SW480 (cell line): ENCODE measurements at places on chromosomes 12 and 14.

DNA sequence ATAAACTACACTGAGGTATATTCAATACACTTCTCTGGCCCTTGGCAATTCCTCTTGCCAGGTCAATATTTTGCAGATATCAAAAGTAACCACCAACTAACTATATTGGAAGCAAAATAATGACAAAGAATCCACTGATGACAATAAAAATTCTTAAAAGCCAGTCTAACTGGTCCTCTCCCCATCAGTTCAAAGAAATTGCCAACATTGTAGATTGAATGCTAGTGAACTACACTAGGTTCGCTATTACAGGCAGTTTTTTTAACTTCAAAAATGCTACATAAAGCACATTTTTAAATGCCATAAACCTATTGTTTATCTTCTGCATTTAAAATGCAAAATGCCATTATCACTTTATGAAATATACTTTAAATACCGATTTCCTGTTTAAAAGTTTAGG, 4.0 kb downstream of the CDK17 start:
- no peak for DNase-seq

DNA sequence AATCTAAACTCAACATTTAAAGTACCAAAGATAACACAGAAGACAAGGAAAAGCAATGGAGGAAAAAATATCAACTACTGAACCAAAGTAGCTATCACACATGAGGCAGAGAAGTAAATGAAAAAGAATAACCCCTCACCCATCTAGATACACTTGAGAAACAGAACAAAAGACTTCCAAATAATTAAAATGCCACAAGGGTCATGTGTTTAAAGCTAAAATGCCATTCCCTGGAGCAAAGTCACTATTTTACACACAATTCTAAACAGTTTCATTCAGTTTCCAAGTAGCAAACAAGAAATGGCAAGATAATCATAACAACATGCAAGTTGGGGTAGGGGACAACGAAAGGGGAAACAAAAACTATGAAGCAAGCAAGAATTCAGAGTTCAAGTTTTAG, 12.0 kb downstream of the OSBPL8 start:
- no peak for DNase-seq

- DNase-seq, result no peak
Measured at GRCh38 chr14:68854421-68854820, 61.6 kb upstream of the ZFP36L1 start.

GRCh38 chr12:57109207-57110103, 1.7 kb downstream of the STAT6 start:
- DNase-seq, result no peak

DNA sequence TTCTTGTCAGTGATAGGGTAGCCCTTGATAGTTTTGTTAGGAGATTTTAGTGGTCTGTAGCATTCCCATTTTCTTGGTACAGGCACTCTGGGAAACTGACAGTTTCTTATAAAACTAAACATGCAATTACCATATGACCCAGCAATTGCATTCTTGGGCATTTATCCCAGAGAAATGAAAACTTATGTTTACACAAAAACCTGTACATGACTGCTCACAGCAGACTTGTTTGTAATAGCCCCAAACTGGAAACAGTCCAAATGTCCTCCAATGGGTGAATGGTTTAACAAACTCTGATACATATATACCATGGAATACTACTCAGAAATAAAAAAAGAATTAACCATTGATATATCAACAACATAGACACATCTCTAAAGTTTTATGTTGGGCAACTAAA, 75.5 kb downstream of the BORCS5 start:
- DNase-seq, result no peak

GRCh38 chr12:11769723-11770514, 120.4 kb downstream of the ETV6 start:
- DNase-seq, result no peak

GRCh38 chr14:78356391-78356790, 186.2 kb downstream of the NRXN3 start:
- no peak for DNase-seq

- DNase-seq, result no peak
Measured at GRCh38 chr12:29545102-29545467, 47.6 kb upstream of the OVCH1 start.

DNA sequence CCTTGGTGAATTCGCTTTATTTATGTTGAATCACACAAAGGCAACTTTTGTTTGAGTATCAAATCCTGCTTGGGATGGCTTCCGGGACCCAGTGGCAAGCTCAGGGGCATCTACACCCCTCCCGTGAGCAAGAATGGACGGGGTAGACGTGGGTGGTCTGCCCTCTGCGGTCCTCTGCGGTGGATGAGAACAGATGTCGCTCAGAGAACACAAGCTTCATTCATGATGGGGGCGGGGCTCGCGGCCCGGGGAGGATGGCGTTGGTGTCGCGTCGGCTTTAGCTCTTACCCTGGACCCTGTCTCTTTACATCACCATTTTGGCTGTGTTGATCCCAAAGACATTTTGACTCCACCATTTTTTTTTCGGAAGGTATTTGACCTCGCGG, 158.5 kb upstream of the RTL1 start:
- no peak for DNase-seq

DNA sequence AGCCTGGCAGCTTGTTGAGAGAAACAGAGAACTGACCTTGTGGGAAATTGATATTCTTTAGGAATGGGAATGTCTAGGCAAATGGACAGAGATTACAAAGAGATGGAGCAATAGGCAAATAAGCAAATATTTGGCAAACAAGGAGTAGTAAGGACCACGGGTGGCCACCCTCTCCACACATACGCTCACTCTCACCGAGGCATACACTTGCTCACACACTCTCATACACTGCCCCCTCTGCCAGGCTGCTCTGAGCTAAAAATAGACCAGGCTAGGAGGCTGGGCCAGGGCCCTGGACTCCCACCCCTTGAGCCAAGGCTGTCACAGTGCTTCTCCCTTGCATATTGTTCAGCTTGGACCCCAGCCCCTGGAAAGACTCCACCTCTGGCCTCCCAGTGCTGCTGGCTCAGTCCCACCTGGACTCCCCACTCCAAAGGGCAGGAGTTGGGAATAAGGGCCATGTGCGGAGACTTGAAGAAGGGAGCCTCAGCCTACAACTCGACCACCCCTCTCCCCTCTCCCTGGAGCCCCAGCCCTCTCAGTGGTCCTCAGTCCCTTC, 1.1 kb downstream of the PPP1R1A start:
- no peak for DNase-seq

DNA sequence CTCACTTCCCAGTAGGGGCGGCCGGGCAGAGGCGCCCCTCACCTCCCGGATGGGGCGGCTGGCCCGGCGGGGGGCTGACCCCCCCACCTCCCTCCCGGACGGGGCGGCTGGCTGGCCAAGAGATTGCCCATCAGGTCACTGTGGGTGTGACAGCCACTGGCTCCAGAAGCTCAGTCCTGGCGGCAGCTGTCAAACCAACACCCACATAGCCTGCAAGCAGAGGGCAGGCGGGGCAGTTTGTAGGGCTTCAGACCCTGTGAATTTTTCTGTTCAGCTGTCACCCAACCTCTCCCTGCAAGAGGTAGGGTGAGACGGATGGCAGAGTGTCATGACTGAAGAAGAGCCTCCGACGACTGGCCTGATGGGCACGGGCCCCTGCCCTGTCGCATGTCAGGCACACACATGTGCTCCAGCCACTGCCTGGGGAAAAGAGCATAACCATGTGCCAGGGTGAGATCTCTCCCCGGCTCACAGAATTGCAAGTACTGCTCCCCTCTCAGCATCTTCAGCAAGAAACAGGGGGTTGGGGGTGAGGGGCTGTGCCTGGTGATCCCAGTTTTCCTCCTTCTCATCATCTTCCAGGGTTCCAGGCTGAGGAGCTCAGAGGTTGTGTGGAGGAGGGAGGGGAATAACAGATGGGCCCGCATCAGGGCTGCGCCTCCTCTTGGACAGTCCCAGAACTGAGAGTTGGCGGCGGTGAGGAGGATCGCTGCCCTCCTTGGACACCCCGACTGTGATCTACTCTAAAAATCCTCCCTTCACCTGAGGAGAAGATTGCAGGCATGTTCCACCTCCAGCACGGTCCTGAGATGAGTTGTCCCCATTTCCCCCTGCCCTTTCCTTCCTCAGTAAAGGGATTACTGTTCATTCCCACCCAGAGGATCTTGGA, 11.2 kb upstream of the PRPH start:
- DNase-seq, result no peak

- no peak for DNase-seq
Measured at GRCh38 chr12:92210071-92210470, 64.4 kb upstream of the BTG1 start.

- no peak for DNase-seq
Measured at GRCh38 chr12:62191491-62192179, 68.6 kb upstream of the USP15 start.

GRCh38 chr12:48940181-48940580, 14.9 kb upstream of the FKBP11 start:
- no peak for DNase-seq

- DNase-seq, result no peak
Measured at GRCh38 chr14:90614696-90615516, 201.3 kb downstream of the TTC7B start.

- no peak for DNase-seq
Measured at GRCh38 chr12:112256780-112257179, 125.5 kb downstream of the HECTD4 start.

GRCh38 chr14:53855574-53855973, 101.1 kb downstream of the BMP4 start:
- DNase-seq, result no peak

- peak; percentile 74 for DNase-seq
Measured at GRCh38 chr12:29073631-29074239, 75.3 kb upstream of the FAR2 start.

- DNase-seq, result no peak
Measured at GRCh38 chr14:100067481-100067880, 2.3 kb downstream of the EVL start.

- DNase-seq, result no peak
Measured at GRCh38 chr12:7100239-7100638, 8.0 kb upstream of the C1R start.

GRCh38 chr14:102603293-102603907, 11.0 kb downstream of the RCOR1 start:
- DNase-seq, result no peak

- DNase-seq, result no peak
Measured at GRCh38 chr12:132190012-132190755, 45.9 kb downstream of the NOC4L start.

- no peak for DNase-seq
Measured at GRCh38 chr14:24804552-24805212, 170.7 kb upstream of the GZMB start.

DNA sequence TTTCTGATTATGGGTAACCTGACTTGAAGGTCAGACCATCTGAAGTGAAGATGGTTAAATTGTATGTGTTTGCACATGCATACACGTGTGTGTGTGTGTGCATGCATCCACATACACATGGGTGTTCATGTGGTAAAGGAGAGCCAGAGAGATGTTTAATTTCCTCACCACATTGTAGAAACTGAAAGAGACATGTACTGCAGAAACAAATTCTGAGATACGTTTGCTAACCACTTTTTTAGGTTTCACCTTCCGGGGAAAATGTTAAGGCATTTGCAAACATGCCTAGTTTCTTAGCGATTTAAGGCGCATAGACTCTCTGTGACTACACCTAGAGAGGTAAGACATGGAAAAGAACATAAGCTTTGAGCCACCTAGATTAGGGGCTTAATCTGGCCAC, 362.9 kb downstream of the RAD51B start:
- DNase-seq, result no peak

- DNase-seq, result no peak
Measured at GRCh38 chr12:117060929-117061305, 38.3 kb downstream of the TESC start.

- no peak for DNase-seq
Measured at GRCh38 chr12:85445060-85445938, 165.3 kb downstream of the ALX1 start.

DNA sequence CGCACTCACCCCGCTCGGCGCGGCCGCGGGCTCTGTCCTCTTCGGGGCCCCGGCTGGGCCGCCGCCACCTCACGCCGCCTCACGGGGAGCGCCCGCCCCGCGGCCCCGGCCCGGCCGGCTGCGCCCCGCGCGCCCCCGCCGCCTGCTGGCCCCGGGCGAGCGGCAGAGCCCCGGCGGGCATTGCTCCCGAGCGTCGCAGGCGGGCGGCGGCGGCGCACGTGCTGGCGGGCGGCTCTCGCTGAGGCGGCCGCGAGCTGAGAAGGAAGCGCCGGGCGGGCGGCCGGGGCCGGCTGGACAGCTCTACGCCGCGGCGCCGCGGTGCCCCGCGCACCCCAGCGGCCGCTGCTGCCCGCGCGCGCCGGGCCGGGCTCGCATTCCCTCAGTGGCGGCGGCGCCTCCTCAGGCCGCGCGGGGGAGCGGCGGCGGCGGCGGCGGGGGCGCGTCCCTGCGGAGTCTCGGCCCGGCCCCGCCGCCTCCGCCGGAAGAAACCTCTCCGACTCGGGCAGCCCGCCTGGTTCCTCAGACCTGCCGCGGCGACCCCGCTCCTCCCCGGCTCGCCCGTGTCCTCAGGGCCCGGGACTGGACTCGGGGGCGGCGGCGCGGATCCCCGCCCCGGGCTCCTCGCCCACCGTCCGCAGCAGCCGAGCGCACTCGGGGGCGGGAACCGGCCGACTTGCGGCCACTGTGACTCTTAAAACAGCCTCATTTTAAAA, at the start of gene PITPNM2:
Gene PITPNM2, minus strand, starts transcription at position 347 of the 713 bp plus-strand sequence. CDS start 116,500 bp downstream, outside the sequence.
- peak; percentile 55 for DNase-seq

- DNase-seq, result no peak
Measured at GRCh38 chr12:93804392-93805179, 127.4 kb downstream of the CRADD start.

GRCh38 chr14:51225751-51226150, 14.3 kb upstream of the TMX1 start:
- no peak for DNase-seq

- peak; percentile 72 for DNase-seq
Measured at GRCh38 chr14:90235179-90235976, 21.0 kb upstream of the PSMC1 start.

GRCh38 chr12:131330106-131330815, 376.6 kb downstream of the ADGRD1 start:
- DNase-seq, result no peak

DNA sequence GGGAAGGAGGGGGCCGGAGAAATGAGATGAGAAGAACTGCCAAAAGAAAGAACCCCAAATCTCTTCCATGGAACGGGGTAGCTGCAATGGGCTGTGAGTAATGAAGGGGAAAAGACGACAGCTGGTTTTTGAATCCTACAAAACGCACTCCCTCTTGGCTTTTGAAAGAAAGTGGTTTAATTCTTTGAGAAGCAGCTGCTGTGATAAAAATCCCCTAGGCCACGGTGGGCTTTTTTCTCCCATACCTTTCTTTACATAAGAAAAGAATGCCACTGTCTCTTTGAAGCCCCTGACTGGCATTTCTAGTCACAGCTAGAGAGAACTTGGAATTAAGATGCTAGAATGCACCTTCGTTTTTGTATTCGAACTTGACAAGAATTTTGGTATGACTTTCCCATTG, 486.1 kb downstream of the GLT1D1 start:
- DNase-seq, result no peak
